ENCODE measurements at places on chromosomes 2 and 18.

- DNase-seq: no peak
These were observed 13.4 kb upstream of the MAP3K2 start for GRCh38 chr2:127400897-127401756.

DNA sequence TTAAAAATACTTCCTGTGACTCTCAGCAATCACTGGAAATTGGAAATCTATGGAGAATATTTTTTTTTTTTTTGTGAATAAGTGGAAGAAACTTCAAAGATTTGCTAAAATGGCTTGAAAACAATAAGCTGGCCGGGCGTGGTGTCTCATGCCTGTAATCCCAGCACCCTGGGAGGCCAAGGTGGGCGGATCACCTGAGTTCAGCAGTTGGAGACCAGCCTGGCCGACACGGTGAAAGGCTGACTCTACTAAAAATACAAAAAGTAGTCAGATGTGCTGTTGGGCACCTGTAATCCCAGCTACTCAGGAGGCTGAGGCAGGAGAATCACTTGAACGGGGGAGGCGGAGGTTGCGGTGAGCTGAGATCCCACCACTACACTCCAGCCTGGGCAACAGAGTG lies 155.5 kb upstream of the CAVIN2 start:
- DNase-seq: no peak

DNA sequence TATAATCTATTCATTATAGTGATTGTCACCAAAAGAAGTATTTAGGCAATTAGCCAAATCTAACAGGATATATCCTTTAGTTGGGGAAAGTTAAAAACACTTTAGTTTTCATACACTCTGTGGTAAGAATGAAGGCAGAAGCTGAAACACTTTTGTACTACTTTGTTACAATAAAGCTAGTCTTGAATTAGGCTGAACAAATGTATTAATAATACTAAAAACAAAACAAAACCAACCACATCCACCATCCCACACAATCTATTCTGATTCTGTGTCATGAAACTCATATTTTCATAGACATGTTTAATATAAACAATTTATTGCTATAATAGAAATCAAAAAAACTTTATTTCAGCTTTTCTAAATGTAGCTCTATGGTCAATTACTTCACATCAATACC lies 508.8 kb downstream of the ZEB2 start:
- DNase-seq: no peak

DNA sequence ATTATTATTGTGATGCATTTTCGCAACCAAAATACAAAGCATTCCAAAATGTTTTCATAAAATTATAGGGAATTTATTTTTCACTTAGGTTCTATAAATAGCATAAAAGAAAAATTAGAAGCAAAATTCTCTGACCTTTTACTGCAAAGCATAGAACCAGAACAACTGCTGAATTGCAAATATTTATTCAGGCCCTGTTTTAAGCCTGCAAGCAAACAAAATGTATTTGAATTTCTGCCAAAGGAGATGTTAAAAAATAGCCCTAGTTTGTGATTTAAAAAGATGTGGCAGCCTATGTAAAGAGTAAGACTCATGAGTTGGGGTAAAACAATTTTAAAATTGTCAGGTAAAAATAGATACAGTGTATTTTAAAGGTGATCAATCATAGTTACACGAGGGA lies 138.1 kb downstream of the KCNJ3 start:
- DNase-seq: no peak

DNA sequence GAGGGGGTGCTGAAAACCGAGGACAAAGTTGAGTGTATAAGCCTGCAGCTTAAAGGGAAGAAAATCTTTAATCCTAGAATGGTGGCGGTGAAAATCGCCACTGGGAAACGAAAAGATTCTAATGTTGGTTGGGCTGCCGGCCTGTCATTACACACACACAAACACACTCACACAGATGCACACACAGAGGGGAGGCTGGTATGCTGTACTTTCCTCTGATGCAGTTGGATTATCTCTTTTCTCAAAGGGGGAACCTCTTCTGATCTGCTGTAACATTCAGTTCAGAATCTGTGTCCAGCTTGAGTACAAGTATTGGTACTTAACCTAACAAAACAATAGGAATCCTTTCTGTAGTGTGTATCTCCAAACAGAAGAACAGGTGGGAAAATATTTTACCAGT lies 39.0 kb downstream of the ANXA4 start:
- no peak for DNase-seq

- no peak for DNase-seq
These were observed 423.3 kb downstream of the LRP1B start for GRCh38 chr2:141707486-141707885.

GRCh38 chr2:219109471-219109870 lies 48.8 kb upstream of the IHH start:
- DNase-seq: no peak

- DNase-seq: no peak
These were observed 101.5 kb downstream of the KLF7 start for GRCh38 chr2:207064128-207064690.

- DNase-seq: no peak
These were observed 8.7 kb downstream of the CHMP1B start for GRCh38 chr18:11859903-11860407.

- no peak for DNase-seq
These were observed 702.7 kb upstream of the GCFC2 start for GRCh38 chr2:76413436-76413835.

DNA sequence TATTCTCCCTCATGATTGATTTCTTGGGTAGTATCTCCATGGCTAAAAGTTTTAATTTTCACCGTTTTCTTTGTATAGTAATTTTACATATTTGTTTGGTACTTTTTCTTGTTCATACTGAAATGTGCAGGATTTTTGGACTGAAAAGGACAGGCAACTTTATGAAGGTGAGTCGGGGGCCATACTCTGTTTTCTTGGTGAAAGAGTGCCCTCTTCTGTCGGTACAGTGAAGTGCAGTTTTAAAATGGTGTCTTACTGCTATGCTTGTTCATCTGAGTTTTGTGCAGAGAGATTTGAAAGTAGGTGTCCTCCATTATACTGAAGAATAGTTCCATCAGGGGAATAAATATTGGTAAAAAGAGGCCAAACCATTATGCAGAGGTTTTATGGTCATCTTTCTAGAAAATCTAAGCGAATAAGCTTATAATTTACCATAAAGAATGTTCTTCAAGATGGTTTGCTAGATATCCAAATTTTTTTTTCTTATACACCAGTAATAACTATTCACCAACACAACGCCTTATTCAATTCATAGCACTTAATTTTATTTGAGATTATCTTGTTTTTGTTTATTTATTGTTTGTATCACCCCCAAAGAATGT lies 8.7 kb upstream of the SERPINB13 start:
- DNase-seq: no peak

DNA sequence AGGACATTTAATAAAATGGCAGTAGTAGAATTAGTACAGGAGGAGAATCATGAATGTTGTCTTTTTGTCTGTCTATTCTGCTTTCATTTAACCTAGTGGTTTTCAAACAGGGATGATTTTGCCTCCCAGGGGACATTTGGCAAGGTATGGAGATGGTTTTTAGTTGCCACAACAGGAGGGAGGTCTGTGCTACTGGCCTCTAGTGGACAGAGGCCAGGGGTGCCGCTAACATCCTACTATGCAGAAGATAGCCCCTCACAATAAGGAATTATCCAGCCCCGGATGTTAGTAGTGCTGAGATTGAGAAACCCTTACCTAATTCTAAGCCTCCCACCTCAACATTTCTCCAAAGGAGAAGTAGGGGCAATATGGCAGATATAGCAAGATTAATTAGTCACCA lies 18.3 kb downstream of the FASTKD2 start:
- no peak for DNase-seq

DNA sequence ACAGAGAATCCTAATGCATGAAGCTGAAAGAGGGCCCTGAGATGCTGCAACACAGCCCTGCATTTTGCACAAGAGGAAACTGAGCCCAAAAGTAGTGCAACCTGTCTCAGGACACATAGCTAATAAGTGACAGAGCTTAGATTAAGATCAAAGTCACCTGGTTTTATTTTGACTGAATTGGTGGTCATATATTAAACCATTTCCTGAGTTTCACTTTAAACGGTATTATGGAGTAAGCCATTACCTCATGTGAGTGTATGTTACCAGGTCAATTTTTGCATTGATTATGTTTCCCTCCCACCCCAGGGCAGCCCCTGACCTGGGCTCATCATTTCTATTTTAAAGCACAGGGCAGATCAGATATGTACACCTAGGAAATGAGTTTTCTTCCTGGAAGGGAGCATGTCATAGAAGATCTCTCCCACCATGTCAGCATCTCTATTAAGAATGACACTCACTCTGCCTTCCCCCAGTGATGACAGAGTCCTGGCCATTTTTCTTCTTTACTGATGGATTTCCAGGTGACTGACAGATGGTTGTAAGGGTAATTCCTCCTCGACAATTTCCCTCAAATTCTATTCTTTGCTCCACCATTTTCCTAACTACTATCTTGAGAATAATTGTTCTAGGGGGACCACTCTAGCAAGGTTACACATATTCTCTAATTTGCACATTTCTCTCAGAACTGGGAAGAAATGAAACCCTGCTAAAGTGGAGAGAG lies 441.3 kb upstream of the SLC14A2 start:
- DNase-seq: no peak

DNA sequence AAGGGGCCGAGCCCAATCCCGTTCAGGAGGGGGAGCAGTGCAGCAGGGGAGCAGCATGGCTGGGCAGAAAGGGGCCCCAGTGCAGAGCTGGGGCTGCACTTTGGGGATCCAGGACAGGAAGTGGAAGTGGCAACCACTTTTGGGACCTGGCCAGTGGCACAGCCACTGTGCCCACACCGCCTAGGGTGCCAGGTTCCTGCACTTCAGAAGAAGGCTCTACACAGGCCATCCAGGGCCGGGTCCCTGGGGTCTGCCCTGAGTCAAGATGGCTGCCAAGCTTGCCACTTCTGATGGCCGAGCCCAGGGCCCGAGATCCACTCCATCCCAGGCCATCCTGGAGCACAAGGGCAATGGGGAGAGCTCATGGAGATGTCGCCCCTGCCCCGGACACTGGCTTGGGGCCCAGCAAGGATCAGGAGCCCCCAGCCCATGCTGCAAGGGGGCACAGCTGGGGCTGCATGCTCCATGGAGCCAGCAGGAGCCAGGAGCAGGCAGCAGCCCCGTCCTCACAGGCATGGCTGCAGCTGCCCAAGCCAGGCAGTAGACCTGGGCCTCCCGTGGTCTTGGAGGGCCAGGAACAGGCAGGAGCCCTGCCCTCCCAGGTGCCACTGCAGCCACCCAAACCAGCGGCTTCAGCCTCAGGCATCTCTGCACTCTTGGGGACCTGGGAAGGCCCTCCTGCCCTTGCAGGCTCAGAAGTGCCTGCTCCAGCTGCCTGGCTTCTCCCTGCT lies 35.0 kb upstream of the ID2 start:
- no peak for DNase-seq

DNA sequence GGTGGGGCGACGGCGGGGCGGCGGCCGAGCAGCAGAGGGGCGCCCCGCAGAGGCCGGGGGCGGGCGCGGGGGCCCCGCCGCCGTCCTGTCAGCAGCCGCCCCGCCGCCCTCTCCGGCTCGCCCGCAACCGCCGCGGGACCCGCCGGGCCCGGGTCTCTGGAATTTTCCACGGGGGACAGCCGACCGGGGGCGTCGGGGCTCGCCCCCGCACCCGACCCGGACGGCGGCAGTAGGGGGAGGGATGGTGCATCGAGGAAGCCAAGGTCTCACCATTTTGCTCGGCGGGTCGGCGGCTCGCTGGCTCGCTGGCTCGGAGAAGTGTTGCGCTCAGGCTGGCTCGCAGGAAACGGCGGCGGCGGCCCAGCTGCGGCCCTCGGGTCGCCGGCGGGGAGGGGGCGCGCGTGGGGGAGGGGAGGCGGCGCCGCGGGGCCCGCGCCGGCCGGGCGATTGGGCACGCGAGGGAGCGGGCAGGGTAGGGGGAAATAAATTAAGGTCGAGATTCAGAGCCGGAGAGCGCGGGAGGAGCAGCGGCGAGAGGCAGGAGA lies 405 bp downstream of the PPP3R1 start:
- DNase-seq: peak; percentile 71

GRCh38 chr2:70710038-70710690 lies 57.8 kb downstream of the ADD2 start:
- DNase-seq: no peak

- DNase-seq: no peak
These were observed 4.0 kb downstream of the PPP3R1 start for GRCh38 chr2:68248361-68248760.

DNA sequence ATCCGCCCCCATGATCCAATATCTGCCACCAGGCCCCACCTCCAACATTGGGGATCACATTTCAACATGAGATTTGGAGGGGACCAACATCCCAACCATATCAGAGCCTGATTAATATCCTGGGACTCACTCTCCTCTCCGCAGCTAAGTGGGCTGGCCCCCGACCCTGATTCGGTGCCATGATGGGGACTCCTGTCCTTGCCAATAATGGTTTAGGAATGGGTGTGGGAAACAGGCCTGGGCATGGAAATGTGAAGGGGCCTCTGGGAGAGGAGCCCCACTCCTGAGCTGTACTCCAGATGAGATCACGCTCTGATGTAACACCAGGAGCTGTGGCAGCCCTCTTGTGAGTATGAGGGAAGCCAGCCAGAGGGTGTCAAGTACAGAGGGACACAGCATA lies 77.3 kb upstream of the SMAD7 start:
- DNase-seq: no peak

- DNase-seq: no peak
These were observed 100.8 kb downstream of the ZNF532 start for GRCh38 chr18:58965291-58966004.

DNA sequence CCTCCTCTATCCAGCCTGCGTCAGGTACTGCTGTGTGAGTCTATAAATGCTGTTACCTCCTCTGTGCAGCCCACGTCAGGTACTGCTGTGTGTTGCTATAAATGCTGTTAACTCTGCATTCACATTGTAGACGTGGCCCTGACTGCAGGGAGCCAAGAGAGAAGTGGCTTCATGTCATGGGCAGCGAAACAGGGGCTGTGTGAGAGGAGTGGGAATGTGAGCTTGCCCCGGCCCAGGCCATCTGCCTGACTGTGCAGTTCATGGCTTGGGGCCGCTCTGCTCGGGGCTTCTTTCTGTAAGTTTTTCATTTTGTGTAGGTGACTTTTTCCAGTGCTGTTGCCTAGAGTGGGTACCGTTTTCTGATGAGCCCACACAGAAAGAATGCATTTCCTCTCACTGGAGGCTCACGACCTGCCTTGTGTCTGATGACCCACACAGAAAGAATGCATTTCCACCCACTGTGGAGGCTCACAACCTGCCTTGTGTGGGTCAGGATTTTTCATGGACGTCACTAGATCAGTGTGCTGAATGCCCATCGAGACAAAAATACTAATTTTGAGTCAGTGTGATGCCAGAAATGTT lies 104.5 kb downstream of the SNTG2 start:
- DNase-seq: no peak

DNA sequence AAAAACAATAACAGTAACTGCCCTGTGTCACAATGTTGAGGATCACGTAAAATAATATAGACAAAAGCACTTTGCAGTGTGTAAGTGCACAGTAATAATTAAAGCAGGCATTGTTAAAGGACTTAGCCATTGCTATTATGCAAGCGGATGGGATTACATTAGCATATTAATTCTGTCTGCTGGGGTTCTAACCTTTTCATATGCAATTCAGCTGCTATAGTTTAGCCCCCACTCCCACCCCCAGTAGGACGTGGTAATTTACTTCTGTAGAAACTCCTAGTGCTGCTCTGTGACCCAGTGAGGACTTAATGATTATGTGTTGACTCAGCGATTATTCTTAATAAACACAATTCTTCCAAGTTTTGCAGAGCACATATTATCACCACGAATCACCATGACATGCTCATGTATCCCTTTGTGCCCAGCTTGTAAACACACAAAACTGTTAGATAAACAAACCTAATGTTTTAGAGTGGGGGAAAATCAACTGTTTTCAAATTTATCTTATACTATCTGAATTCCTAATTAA lies 5.1 kb upstream of the ADAM23 start:
- DNase-seq: no peak

- no peak for DNase-seq
These were observed 314.5 kb upstream of the MMADHC start for GRCh38 chr2:149902081-149902480.
